ENCODE measurements at places on chromosomes 6 and 20.

DNA sequence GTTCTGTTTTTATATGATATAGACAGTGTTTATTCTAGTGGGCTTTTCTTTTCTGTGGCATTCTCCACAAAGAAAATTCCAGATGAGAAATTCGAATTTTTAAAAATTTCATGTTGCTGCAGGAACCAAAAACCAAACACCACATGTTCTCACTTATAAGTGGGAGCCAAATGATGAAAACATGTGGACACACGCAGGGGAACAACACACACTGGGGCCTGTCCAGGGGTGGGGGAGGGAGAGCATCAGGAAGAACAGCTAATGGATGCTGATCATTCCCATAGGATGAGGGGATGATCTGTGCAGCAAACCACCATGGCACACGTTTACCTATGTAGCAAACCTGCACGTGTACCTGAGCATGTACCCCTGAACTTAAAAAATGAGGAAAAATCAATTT, 499.0 kb upstream of the SLC35B3 start:
- DNase-seq: no peak

DNA sequence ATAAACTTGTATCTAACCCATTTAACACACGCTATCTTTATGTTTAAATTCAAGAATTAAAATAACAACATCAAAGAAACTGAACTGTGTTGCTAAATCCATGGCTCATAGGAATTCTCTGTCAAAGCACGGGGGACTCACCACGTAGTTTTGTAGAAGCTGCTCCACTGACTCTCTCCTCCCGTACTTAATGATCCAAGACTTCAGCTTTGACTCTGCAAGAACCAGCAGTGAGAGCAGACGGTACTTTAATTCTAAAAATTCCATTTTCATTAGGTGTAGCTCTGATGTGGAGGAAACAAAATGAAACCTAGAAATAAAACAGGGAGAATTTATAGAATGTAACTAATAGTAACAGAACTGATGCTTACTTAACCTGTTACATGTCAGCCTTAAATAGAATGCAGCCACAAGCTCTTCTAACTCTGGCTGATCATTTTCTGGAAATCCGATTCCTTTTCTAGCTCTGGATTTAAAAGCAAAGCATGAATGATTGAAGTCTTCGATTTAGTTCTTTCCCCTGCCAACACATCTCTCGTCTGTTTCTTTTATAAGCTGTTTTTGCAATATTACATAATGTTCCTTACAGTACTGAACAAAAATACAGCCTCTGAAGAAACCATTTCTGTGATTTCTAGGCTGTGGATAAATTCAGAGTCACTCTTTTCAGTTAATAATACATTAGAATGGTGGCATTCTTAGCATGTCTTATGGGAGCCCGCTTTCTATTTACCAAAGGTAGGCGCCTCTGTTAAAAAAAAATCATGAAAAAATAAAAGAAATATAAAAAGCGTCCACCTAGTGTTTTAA, 165.5 kb downstream of the SYNE1 start:
- DNase-seq: no peak

DNA sequence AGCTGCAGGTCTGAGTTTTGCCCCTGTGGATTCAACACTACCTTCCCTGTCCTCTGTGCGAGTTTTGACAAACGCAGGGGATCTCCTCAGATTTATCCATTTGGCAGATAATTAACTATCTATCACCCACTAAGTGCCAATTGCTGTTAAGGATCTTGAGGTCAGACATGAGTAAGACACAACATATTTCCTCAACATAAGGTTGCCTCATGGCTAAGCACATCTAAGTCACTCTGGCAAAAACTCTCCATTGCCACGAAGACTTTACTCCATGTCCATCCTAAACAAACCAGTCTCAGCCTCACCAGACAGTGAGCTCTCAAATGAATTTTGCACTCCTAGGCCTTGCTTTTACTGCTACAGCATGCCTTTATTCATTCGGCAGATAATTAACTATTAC, 408.4 kb downstream of the MAFB start:
- DNase-seq: no peak

DNA sequence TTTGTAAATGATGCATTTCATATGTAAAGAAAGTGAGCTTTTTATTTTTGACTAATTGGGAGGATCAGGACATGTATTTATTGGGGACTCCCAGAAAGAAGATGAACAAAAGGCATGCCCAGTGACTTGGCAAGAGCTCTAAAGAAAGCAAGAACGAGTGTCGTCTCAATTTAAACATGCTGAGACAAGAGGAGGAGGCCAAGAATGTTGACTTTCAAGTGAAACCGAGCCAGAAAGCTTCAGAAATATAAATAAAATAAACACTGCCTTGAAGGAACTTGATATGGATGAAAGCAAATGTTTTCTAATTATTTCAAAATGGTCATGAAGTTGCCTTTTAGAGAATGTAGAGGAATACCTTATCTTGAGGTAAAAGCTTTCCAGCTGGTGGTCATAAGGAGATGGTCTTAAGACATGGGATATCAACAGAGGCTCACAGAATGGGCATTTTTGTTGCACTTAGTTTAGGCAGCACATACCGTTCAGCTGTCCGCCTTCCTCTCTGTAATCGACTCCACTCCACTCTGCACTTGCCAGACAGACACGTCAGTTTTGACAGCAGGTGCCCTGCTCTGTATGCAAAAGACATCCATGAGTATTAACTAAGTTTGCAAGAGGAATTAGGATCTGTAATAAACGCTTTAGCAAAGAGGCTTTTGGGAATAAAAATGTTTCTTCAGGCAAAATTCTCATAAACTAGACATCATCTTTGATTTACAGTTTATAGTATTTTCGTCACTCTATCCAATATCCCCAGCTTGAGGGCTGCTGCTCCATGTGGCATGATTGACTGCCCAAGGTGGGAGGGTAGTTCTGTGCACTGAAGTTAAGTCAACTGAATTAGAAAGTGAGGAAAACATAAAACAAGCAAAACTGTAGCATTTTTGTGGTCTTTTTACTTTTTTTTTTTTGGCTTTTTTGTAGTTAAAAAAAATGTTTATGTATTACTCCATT, 613.1 kb downstream of the PKHD1 start:
- DNase-seq: no peak

DNA sequence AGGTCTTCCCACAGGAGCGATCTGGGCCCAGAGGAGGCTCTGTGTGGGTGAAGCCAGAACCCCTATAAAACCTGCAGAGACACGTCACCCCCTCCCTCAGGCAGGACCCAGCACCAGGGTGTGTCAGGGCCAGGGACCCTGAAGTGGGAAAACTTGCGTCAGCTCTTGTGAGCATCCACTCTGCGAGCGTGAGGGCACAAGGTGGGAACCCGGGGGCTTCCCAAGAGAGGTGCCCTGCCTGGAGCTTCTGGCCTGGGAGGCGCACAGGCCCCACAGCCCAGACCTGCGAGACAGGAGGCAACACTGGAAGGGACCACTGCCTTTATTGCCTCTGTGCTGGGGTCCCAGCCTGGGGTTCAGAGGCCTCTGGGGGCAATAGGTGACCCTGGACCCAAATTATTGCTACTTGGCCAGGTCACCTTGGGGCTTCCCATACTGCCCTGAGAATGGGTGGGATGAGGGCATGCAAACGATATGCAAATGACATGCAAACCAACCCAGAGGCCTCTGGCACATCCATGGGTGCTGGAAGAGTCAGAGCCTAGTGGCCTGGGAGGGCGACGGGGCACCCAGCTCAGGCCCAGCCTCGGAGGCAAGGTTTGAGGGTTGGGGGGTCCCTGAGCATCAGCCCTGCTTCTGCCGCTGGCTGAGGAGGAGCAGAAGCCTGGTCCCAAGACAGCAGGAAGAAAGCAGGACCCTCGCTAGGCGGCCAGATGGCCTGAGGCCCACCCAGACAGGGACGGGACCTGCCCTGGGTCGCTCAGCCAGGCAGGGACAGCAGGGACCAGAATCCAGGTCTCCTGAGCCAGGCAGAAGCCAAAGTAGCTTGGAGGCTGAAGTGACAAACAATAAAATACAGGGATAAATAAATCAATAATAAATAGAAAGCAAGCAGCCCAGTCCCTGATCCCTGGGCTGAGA, 5.1 kb upstream of the C20orf144 start:
- DNase-seq: no peak

Data from AG09309 (cell line).